ENCODE measurements at places on chromosomes 7 and 10. TPM values are rescaled to one million over a fixed set of nuclear protein-coding genes. Genes with fewer than 3 reads are reported as not detected.

GRCh38 chr7:95041031-95041430 is 133.6 kb downstream of the PPP1R9A start:
- DNase-seq, result no peak

DNA sequence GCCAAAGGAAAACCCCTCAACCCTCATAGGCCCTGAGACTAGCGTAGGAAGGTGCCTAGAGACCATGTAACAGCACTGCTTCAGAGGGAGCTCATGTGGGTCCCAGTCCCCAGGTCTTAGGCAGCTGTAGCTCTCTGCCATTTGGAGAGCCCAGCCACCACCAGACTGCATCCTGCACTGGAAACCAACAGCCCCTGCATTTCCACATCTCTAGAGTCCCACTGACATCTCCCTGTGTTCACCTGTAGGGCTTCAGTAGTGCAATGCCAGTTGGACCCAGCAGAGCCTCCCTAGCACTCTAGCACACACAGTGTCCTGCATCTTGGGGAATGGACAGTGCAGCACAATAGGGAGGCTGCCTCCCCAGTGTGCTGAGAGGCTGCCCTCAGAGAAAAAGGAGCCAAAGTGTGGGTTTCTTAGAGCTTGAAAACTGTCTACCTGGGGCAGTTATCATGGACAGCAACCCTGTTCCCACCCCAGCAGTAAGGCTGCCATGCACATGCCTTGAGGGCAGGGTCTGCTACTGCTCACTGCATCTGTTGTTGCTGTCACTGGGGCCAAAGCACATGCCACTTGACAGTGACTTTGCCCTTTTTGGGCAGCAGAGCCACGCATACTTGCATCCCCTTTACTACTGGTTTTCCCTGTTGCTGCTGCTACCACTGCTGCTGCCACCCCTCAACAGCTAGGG is 46.7 kb upstream of the ANTXRL start:
- no peak for DNase-seq

GRCh38 chr7:68800316-68800715 is 798.0 kb upstream of the AUTS2 start:
- no peak for DNase-seq

GRCh38 chr7:137399827-137400823 is 56.6 kb upstream of the PTN start:
- no peak for DNase-seq

DNA sequence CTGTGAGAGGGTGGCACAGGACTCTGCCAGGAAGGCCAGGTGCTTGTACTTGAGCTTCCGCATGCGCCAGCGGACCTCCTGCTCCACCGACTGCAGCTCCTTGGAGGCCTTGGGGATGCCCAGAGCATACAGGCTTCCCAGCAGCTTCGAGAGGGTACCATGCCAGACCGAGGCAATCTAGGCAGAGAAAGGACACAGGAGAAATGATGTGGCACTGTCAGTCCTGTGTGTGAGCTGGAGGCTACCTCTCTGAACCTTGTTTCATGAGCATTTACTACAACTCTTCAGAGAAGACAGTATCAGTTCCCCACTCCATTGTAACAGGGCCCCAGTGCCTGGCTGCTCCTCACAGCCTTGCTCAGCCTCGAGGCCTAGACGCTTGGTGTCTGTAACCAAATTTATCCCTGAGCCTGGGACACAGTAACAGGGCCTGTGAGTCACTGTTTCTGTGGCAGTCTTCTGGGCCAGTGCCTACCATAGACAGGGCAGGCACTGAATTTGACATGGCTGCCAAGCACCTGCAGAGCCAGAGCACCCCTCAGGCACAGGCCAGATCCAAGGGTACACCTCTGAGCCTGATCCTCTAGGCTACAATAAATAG is 5.8 kb downstream of the TBRG4 start:
- no peak for DNase-seq

DNA sequence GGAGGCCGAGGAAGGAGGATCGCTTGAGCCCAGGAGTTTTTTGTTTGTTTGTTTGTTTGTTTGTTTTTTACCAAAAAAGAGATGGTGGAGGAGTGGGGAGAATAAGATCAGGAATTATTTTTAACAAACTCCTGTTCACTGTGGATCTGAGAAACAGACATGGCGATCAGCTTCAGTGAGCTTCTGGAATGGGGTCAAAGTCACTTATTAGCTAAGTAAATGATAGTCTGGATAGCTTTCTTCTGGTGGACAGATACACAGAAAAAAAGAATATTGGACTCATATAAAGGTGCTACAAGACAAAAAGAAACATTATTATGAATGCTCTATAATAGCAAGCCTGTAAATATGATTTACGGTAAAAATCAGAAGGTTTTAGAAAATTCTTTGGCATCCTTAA is 85.1 kb downstream of the POU6F2 start:
- DNase-seq, result no peak

DNA sequence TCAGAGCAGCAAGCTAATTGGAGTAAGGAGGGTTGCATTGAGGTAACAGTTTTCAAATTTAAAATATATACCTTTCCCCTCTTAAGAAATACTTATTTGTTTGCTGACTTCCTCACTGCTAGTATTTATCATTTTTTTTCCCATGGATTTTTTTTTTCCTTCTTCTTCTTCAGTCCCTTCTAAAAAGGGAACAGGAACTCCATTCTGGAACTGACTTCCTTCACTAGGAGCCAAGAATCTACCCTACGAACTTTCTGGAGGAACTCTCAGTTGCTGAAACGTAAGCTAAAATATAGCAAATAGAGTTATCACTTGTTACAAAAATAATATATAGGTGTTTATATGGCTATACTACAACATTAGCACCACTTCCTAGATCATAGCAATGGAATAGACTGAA is 95.4 kb downstream of the HGF start:
- no peak for DNase-seq

DNA sequence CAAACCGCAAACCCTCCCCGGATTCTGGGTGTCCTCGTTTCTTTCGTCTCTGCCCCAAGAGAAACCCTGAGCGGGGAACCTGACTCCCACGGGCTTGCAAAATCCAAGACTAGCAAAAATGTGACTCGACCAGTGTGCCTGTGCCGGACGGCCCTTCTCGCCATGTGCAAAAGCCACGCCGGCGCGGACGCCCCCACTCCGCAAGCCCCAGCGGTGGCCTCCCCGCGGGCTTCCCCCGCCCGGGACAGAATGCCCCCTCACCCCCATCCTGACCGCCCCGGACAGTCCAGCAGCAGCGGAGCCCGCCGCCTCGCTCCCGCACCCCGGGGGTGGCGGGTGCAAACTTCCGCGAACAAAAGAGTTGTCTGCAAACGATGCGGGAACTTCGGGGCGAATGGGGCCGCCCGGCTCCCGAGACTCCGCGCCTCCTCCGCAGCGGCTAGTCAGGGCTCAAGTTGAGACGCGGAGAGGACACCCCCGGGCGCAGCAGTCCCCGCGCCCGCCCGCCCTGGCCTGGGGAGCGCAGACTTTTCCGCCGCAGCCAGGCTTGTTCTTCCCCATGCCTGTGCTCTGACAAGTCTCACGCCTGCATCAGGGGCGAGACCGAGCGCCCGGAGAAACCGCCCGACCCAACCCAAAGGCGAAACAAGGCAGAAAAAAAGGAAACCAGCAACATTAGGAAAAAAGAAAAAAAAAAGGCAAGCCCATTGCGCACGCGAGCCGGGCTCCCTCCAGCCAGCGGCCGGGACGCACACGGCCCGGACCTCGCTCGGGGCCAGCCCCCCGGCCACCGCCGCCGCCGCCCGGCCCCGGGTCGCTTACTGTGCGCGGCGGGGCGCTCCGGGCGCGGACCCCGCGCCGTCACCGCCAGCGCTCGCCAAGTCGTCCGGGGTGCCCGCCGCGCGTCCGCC is 732 bp downstream of the FAM53B start:
- DNase-seq, result peak; percentile 80

DNA sequence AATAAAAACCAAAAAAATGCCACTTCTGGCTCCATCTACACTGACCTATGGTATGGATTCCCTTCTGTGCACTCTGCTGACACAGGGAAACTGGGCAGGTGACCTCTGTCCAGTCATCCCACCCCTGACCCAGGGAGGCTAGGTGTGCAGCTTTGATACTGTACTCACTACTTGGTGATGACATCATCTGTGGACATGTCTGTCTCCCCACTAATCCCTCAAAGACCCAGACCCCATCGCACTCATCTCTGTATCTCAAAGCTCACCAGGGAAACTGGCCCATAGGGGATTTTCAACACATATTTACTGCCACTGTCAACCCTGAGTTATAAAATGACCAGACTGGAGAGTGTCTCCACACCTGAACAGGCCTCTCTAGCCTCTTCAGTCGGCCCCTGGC is 10.6 kb downstream of the SGMS1 start:
- no peak for DNase-seq

DNA sequence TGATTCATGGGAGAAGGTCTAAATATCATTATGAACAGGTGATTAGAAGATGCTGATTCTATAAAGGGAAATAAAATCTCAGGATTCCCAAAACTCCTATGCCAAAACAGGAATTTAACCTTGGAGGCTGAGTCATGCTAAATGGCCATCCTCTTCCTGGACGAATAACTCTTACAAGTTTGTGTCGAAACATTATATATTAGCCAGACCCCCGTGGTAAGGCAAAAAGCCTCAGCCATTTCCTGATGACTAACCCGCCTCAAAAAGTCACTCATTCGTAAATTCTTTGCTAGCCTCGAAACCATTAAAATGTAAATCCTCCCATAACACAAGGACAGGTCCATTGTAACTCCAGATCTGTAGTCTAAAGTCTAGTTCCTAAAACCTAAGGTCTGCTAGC is 32.0 kb downstream of the CUL2 start:
- DNase-seq, result no peak

DNA sequence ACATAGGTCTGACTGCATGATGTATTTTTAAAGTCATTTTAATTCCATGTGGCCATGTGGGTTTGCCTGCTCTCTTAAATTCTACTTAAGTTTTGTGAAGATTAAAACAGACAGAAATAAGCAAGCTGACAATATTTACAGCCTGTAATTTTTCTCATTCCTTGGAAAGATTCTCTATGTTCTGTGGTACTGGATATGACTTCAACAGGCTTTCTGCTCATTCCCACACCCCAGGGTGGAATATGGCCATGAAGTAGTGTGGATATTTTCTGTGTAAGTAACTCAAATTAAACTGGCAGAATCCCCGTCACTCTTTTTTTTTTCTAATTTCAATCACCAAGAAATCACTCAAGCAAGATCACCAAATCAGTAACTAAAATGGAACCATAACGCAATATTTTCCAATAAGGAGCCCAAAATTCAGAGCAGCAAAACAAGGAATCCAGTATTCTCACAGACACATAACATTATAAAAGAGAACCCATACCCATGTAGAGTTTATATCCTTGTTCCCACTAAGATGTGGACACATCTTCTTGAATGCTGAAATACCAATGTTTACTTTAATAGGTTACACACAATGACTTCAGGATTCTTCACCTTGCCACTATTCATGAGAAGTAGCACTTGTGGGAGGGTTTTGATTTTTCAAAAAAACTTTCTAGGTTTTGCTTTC is 5.7 kb downstream of the HOXA5 start:
- DNase-seq, result no peak

DNA sequence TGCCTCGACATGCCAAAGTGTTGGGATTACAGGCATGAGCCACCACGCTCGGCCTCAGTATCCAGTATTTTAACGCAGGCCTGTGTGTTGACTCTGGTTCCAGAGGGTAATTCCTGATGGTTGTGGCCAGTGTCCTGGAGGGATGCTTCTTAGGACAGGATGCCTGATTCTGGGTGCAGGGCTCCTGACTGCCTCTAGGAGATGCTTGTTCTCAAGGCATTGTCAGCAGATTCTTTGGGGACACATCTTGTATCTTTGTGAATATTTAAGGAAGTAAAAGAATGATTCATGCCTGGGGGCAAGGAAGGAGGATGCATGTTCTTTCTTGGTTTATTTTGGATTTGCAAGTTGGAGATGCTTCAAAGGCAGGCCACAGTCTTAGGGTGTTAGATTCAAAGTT is 2.2 kb downstream of the ZDHHC4 start:
- no peak for DNase-seq

- DNase-seq, result no peak
Measured at GRCh38 chr10:93030409-93030808, 30.2 kb upstream of the CYP26C1 start.

Gene UPK3BL2
- total RNA-seq, result 14.1 TPM

Gene NPSR1
- not detected for total RNA-seq

Gene KLHL7
- total RNA-seq, result 16.1 TPM

Gene LAMB1
- not detected for total RNA-seq

Gene APBB1IP
- total RNA-seq, result 40.0 TPM

Gene PRKAG2
- 15.5 TPM for total RNA-seq

Gene RBP3
- total RNA-seq, result not detected

All from activated CD4-positive, alpha-beta T cell treated with anti-CD3 and anti-CD28 coated beads, Interleukin-2, amount 10 ng/mL, durations not matched to agents 24 days and 14 days (primary cell).